Activated CD4-positive, alpha-beta T cell treated with anti-CD3 and anti-CD28 coated beads for 4 hours (primary cell): ENCODE measurements at places on chromosomes 5 and 9.

DNA sequence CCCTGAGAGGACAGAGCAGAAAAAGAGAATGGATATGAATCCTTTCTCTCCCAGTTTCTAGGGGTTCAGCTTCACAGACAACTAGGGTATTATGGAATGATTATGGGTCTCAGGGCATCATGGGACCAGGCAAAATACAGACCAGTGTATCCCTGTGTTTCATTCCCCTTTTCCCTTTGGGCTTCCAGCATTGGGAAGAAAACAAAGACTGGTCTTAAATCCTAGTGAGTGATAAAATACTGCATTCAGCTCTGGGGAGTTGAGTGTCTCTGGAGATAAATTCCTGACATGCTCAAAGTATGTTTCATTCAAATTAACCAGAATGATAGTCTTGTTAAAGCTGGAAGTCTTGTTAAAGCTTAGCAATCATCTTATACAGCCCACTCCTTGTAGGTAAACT, 2.4 kb upstream of the POU4F3 start:
- no peak for DNase-seq

- no peak for DNase-seq
Measured at GRCh38 chr5:79023348-79023747, 38.2 kb upstream of the ARSB start.

DNA sequence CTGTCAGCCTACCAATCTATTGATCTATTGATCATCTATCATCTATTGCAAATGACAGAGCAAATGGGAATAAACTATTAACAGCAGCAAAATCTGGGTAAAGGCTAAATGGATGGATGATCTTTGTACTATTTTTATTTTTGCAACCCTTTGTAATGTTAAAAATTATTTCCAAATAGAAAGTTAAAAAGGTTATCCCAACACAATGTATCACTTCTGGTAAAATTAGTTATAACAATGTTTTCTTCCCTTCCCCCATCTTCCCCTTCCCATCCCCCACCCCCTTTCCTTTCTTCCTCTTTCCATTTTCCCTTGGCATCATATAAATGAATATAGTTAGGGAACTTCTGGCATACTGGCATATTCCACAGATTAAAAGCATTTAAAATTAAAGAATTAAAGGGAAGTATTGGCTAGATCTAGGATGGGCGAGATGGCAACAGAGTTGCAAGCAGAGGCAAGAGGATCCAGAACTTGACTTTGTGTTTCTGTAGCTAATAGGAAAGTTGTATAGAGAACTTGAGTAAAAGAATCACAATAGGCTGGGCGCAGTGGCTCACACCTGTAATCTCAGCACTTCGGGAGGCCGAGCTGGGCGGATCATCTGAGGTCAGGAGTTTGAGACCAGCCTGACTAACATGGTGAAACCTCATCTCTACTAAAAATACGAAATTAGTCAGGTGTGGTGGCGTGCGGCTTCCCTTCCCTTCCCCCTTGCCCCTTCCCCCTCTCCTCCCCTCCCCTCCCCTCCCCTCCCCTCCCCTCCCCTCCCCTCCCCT, 66.6 kb upstream of the TAF11L2 start:
- DNase-seq = no peak

- DNase-seq = no peak
Measured at GRCh38 chr9:114289571-114290481, 33.1 kb upstream of the ORM1 start.

DNA sequence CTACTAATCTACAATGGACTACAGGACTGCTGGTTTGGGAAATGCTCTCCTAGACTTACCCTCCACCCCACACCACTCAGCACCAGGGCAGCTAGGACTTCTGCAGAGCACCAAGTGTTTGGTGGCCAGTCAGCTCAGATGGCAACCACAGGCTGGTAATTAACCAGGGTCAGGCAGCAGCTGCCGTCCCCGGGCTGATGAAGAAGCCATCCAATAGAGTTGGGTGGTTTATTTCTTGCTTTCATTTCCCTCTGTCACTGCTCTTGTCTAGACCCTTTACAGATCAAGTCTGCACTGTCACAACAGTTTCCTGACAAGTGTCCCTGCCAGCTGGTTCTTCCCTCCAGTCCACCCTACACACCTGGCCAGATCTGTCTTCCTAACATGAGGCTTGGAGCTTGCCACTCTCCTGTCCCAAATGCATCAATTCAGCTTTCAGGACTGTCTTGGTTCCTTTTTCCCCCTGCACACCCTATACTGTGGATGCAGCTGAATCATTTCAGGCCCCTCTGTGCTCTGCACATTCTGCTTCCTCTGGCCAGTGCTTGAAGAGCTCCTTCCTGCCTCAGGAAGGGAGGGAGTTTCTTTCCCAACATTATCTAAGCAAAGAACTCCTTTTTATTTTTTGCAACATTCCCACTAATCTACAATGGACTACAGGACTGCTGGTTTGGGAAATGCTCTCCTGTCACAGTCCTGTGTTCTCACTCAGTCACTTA, 30.2 kb upstream of the HSPA9 start:
- no peak for DNase-seq

DNA sequence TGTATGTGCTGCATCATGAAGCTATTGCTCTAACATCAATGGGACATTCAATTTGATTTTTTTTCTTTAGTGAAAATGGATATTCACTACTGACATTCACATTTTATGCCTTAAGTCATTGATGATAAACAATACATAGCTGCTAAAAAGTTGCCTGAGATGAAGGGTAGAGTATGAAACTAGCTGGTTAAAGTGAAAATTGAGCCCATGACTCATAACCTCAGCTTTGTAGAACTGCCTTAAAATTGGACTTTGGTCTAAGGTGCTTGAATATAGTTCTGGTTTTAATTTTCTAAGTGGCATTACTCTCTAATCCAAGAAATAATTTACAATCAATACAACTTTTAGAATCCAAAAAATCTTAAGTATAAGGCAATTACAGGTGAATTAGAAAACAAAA, 740.4 kb upstream of the RIOK2 start:
- no peak for DNase-seq

DNA sequence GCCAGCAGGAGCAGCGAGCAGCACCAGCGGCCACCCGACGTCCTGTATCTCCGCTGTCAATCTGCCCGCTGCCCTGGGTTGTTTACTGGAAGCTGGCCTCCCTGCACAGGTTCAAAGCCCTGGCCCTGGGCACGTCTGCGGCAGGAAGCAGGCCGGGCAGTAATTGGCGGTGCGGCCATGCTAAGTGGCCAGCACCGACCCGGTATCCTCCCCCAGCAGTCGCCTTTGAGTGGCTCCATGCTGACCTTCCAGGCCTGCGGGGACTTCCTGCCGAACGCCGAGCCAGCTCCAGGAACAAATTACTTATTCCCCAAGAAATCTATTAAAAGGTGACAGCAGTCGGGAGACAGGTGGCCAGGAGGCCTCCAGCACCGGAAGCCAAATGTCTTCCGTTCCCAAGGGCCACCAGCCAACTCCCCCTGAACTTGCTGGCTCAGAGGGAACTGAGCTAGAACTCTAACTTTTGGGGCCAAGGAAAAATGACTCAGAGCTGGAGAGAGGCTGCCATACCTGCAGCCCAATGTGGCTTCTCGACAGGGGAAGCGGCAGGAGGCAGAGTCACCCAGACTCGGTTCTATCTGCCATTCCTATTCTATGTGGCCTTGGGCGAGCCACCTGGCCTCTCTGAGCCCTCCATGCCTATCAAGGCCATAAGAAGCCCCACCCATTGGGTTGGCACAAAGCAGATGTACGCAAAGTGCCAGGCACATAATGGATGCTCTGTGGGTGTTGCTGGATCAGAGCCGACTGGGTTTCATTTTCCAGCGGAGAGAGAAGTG, 13.7 kb upstream of the PSMB7 start:
- DNase-seq = no peak

GRCh38 chr9:21584890-21585289, 102.8 kb upstream of the IFNE start:
- DNase-seq = no peak

DNA sequence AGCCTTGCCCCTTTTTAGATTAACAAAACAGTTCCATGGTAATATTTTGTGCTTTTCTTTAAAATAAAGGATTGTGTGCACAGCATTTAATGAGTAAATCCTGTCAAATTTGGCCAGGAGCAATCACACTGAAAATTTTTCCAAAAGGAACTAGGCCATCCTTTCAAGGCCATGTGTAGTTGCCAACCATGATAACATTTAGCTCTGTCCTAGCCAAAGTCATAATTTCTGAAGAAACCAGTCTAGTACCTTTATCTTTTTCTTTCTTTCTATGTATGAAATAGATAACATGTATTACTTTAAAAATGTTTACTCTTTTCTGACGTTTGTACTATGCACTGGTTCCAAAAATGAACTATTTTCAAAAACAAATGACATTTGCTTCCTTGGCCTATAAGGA, 143.7 kb downstream of the PBX3 start:
- DNase-seq = no peak

DNA sequence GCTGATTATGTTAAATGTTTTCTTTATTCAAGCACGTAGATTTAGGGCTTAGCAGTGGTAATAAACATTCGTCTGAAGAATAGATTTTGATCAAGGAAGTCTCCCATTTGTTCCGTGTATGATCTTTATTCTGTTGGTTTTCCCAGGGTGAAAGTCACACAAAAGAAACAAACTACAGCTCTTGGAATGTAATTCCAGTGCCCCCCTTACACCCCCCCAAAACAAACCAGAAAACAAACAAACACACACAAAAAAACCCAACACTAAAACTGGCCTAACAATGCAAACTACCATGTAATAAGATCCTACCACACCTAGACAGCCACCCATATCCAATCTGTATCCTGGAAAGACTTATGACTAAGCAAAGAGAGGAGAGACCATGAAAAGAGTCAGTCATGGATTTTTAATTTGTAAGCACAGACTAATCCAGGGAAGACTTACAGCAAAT, 196.2 kb upstream of the ELL2 start:
- no peak for DNase-seq

DNA sequence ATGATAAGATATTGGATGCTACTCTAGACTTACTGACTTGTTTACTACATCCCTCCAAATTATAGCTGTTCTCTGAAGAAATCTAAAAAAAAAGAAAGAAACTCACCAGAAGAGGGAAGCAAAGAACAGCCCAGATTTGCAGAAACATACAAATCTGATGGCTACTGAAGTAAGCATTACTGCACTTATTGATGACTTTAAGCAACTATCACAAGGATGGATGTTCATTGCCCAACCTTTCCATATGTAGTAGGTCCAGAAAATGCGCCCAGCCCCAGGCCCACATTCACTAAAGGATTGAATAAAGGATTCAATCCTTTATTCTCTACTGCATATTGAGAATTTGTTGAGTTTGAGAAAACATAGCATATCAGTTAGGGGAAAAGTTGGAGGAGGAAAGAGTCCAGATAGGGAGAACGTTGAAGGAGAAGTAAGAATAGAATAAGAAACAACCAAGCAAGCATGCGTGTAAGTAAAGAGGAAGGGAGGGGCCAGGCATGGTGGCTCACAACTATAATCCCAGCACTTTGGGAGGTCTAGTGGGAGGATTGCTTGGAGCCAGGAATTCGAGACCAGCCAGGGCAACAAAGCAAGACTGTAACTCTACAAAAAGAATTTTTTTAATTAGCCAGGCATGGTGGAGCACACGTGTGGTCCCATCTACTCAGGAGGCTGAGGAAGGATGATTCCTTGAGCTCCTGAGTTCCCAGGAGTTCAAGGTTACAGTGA, 33.8 kb upstream of the DTWD2 start:
- DNase-seq = peak; percentile 11

DNA sequence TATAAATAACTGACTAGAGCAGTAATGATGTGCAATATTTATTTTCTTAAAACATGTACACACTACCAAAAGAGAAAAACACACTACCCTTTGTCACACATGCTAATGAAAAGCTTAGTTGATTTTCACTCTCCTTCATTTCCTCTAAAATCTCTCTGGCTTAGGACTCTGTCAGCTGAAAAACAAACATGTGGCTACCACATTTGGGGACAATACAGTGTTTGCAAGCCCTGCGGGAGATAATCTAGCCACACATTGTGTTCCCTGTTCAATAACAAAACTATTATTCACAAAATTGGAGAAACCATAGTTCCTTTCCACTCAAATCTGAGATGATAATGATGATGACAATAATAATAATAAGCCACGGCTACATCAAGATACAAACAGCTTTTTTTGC, 3.5 kb upstream of the LOX start:
- DNase-seq = no peak

DNA sequence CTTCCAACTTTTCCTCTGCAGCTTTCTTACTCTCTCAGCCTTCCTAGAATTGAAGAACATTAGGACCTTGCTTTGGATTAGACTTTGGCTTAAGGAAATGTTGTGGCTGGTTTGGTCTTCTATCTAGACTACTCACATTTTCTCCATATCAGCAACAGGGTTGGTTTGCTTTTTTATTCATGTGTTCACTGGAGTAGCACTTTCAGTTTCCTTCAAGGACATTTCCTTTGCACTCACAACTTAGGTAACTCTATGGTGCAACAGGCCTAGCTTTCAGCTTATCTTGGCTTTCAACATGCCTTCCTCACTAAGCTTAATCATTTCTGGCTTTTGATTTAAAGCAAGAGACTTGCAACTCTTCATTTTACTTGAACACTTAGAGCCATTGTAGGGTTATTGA, 153.1 kb downstream of the CCDC192 start:
- DNase-seq = no peak

- DNase-seq = no peak
Measured at GRCh38 chr5:37842048-37842447, 2.2 kb upstream of the GDNF start.

GRCh38 chr5:144162686-144163085, 7.8 kb downstream of the YIPF5 start:
- no peak for DNase-seq

DNA sequence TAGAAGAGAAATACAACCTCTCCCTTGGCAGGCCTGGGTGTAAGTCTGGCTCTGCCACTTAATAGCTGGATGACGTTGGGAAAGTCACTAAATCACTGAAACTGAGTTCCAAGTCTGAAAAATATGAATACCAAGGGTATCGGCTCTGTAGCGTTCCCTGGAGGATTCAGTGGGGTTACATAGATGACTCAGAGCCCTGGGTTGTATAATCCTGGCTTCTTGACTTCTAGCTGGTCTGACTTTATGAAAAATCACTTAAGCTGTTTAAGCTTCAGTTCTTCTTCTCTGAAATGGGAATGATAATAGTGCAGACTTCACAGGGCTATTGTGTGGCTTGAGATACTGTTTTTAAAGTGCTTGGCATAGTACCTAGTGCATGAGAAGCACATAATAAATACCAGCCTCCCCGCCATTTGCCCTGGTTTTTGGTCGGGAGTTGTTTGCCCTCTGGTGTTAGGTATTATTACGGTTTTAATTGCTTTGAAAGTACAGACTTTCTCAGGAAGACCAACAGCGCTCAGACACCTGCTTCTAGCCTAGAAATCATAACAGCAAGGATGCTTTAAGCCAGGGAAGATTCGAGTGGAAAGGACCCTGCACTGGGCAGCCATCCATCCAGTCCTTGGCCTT, 43.0 kb downstream of the CYFIP2 start:
- DNase-seq = peak; percentile 25
